Activated CD4-positive, alpha-beta T cell treated with anti-CD3 and anti-CD28 coated beads, Interleukin-2, amount 10 ng/mL, durations not matched to agents 24 days and 14 days (primary cell): ENCODE measurements at places on chromosomes 12 and 14. TPM values are rescaled to one million over a fixed set of nuclear protein-coding genes. Genes with fewer than 3 reads are reported as not detected.

DNA sequence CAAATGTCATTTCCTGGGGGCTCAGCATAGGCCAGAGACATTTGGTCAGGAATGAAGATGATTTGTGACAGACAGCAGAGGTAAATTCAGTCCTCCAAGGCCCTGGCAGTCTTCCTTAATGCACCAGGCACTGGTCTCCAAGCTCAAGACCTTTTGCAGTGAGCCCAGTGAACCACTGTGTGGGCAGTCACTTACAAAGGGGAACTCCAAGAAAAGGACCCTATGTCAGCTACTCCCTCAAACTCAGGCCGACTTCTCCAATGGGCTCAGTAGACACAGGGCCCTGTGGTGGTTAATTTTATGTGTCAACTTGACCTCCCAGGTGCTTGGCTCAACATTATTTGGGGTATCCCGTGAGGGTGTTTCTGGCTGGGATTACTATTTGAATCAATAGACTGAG is 29.3 kb upstream of the PLEK2 start:
- no peaks in the 10 kb centered on the region for H3K36me3 ChIP-seq
- H3K4me3 ChIP-seq = no peak overlapping the region
- no peak overlapping the region for H3K27ac ChIP-seq
- DNase-seq = no peak
- peaks cover 30% of the 10 kb centered on the region for H3K27me3 ChIP-seq
- H3K4me1 ChIP-seq = no peaks in the 10 kb centered on the region

DNA sequence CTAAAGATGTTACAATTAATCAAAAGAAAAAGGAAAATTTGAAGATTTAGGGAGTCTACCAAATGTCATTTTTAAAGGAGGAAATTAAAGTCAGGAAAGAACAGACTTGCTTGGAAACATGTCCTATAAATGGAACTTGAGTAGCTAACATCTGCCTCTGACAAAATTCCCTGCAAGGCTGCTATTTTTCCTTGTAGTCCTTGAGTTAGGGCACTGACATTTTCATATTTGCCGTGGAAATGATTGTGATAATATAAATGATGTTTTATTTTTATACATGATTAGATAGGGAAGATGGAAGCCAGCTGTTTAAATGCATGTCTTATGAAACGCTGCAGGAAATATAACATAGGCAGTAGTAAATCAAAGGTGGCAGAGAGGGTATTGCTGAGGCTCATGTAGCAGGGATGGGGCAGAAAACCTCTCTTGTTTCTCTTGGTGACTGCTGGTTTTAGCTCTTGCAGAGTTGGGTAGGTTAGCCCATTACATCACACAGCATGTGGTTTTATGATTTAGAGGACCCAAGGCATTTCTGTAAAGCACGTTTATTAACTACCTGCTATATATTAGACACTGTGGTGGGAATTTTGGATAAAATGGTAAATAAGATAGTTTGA is 21.7 kb downstream of the NUBPL start:
- no peak overlapping the region for H3K27ac ChIP-seq
- no peaks in the 10 kb centered on the region for H3K27me3 ChIP-seq
- DNase-seq = no peak
- peaks cover 2% of the 10 kb centered on the region for H3K36me3 ChIP-seq

The LRP10 gene
- total RNA-seq = 34.2 and 35.2 TPM in 2 replicates

The RASSF9 gene
- total RNA-seq = not detected in 2 replicates

DNA sequence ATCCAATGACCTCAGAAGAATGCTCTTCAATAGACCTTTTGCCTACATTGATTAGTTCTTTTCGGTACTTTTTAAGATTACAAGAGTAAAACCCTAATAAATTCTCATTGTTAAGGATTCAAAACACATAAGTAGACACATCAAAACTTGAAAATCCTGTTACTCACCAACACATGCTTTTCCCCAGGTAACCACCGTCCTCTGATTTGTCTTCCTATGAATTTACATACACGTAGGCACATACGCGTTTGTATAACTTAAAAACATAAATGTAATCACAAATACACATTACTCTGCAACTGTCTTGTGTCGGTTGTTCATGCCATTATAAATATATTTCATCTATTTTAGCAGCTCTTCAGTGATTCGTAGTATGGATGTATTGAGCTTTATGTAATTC is 910 bp upstream of the WASHC4 start:
- peaks cover 25% of the 10 kb centered on the region for H3K4me1 ChIP-seq
- H3K4me3 ChIP-seq = peak overlapping the region; percentile 96
- peak overlapping the region; percentile 90 for H3K27ac ChIP-seq
- DNase-seq = no peak
- H3K27me3 ChIP-seq = peaks cover 32% of the 10 kb centered on the region
